ENCODE measurements at places on chromosomes 2 and 18. TPM values are rescaled to one million over a fixed set of nuclear protein-coding genes. Genes with fewer than 3 reads are reported as not detected.

- no peak for DNase-seq
Observed at GRCh38 chr2:179273461-179273962, 8.9 kb upstream of the SESTD1 start.

DNA sequence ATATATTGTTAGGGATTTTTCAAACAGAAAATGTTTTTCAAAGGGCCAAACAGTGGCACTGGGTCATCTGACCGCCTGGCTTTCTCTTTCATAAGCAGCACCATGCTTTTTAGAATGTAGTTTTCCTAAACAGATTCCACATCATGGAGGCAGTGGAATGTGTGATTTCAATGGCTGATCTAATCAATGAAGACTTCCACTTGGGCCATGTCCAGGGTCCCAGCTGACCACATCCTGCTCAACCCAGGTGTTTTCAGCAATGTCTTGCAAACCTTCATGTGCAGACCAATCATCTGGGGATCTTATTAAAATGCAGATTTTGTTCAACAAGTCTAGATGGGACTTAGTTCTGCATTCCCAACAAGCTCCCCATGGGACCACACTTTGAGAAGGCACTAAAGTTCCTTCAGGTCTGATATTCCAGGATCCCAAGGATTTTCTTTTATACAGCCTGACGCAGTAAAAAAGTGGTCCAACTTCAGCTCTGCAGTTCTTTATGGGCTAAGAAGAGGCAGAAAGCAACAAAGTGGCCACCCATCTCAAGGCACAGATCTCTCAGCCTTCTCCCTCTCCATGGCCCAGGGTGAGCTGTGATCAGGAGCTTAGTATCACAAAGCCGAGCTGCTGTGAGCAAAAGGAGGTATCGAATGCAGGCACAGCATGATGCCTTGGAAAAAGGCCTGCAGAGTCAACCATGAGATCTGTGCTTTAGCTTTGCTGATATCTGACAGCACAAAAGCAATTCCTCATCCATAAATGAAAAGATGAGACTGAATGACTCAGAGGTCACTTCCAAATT is 3.7 kb downstream of the ALKAL2 start:
- no peak for DNase-seq

DSG1 gene
- 0.02 TPM for total RNA-seq

- peak; percentile 17 for DNase-seq
Observed at GRCh38 chr2:75276093-75277029, 77.0 kb upstream of the TACR1 start.

DNA sequence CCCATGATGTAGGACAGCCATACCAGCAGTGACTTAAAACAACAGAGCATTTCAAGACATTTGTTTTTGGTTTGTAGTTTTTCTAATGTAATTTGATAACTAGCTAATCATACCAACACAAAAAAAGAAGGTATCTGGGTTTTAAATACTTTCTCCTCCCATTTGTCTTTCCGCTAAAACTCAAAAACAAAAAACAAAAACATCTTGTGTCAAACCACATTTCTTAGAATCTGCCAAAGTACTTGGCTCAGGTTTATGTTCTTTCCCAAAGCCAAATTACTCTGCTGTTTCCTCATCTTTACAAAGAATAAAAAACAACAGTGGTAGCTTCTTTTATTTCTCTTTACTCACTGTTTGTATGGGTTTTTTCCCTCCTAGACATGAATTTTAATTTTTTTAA is 71.5 kb downstream of the GREB1L start:
- no peak for DNase-seq

DNA sequence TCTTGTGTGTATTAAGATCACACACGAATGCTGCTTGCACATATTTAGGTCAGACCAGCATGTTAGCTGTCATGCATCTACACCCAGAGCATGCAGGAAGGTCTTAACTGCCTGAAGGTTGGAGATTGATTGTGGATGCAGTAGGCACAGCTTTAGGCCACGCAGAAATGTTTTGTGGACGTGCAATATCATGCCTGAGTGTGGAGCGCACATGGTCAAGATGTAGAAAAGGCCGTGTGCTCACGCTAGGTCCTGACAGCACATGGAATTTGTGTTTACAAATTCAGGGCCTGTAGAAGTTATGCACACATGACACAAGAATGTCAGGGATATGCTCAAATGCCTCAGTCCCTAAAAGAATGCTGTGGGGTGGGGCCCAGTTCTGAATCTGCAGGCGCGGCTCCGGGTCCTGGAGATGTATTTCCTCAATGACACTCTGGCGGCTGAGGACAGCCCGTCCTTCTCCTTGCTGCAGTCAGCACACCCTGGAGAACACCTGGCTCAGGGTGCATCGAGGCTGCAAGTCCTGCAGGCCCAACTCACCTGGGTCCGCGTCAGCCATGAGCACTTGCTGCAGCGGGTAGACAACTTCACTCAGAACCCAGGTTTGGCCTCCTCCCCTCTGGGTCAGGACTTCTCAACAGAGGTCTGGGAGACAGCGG is 27.9 kb downstream of the MARCO start:
- no peak for DNase-seq

CRYGC gene
- total RNA-seq: not detected

GRCh38 chr2:172253190-172254052 is 150.7 kb upstream of the DLX2 start:
- DNase-seq: peak; percentile 98

DNA sequence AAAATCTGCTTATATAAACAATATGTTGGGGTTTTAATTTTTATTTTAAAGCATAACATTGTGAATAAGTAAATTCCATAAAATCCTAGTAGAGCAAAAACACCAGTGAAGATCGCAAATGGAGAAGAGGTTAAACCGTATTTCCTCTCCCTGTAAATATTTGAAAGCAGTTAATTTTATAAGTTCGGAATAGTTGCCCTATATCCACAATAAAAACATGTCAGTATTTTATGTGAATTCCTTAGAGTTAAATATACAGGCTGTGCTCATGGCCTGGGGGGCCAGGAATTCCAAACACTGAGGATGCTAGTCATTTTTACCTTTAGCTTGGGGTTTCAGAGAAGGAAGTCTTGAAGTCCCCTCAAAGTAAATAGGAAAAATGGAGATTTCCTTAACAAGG is 135.0 kb downstream of the FIGN start:
- DNase-seq: no peak

DNA sequence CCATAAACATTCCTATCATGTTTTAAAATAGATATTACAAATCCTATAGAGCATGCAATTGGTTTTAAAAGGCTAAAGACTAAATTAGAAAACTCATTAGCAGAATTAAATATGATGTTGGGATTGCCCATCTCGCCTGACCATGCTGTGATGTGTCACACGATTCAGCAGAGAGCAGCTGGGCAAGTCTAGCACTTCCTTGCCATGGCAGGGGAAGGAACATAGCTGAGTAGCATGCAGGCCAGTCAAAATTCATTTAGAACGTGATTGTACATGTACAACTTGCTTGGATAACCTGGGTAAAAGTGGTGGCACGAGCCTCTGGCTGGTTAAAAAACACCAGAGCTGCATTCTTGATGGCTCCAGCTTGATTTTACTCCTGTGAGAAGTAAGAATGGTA is 81.3 kb downstream of the SCN3A start:
- DNase-seq: no peak

RAB27B gene
- total RNA-seq: 1.4 TPM

DLX1 gene
- 8.4 TPM for total RNA-seq

GRCh38 chr2:144343145-144343544 is 176.8 kb downstream of the ZEB2 start:
- no peak for DNase-seq

- no peak for DNase-seq
Observed at GRCh38 chr2:177413703-177414102, 21.1 kb downstream of the AGPS start.

GRCh38 chr2:20797096-20797495 is 25.8 kb downstream of the LDAH start:
- DNase-seq: no peak

CNGA3 gene
- not detected for total RNA-seq

- DNase-seq: no peak
Observed at GRCh38 chr2:117979911-117980701, 33.8 kb downstream of the CCDC93 start.

AMER3 gene
- total RNA-seq: not detected

BUB1 gene
- 57.7 TPM for total RNA-seq

DNA sequence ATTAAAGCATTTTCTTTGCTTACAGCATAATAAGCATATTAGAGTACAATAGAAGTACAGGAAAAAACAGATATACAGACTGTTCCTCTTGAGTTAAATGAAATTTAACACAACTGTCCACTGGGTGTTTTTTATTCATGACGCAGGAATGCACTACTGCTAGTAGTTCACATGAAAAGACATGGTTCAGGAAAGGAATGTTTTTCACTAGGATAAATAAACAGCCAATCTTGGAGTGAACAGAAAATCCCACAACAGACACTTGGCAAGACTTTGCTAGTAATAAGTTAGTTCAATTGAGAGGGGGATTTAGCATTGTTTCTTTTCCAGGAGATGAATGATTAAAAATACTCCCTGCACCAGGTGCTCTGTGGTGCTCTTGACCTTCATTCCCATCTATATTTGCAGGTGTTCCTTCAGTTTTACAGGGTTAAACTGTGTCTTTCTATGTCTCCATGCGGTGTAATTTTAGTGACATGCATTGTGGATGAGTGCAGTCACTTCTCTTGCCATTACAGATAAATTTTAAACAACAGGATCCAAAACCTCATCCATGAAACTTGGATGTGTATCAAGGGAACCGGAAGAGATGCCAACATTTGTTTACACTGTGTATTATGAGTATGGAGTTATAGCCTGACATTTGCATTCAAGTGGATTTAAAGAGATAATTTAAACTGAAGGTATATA is 796.6 kb downstream of the DSC3 start:
- peak; percentile 7 for DNase-seq

- DNase-seq: no peak
Observed at GRCh38 chr2:216113572-216113971, 4.4 kb downstream of the XRCC5 start.

DNA sequence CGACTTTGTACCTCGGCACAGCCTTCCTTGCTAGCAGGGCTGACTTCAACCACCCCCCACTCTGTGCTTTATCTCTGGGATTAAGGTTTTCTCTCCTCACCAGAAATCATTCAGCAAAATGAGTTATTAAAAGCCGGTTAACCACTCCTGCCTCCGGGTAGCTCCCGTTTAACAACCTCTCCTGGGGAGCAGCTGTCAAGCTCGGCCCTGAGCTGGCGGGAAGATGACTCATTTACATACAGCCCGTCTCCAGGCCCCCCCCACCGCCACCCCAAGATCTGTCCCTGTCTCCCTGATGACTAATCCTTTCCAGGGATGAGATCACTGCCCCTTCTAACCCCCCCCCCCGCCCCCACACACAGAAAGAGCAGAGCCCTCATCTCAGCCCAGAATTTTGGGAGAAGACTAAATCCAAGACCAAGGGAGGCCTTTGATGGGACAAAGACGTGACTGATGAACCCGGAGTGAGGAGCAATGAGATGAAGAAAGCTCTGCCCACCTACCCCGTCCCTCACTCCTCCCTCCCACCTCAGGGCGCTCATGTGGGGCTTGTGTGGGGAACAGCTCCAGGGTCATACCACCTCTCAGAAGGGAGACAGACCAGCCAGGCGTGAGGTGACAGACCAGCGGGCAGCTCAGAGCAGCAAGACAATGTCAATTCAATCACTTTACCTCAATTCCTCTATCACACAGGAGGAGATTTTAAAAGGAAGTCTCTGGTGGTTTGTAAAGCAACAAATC is 131.4 kb downstream of the MSH2 start:
- DNase-seq: peak; percentile 81

CYB5A gene
- total RNA-seq: 10.6 TPM

GRCh38 chr2:98868548-98869271 is 67.3 kb downstream of the CRACDL start:
- no peak for DNase-seq

GRCh38 chr2:105563000-105563719 is 164.3 kb upstream of the FHL2 start:
- DNase-seq: no peak

GRCh38 chr2:38496927-38497669 is 105.6 kb downstream of the HNRNPLL start:
- no peak for DNase-seq

SGO2 gene
- total RNA-seq: 10.8 TPM

- DNase-seq: no peak
Observed at GRCh38 chr2:196136151-196136550, 35.2 kb downstream of the STK17B start.

DNA sequence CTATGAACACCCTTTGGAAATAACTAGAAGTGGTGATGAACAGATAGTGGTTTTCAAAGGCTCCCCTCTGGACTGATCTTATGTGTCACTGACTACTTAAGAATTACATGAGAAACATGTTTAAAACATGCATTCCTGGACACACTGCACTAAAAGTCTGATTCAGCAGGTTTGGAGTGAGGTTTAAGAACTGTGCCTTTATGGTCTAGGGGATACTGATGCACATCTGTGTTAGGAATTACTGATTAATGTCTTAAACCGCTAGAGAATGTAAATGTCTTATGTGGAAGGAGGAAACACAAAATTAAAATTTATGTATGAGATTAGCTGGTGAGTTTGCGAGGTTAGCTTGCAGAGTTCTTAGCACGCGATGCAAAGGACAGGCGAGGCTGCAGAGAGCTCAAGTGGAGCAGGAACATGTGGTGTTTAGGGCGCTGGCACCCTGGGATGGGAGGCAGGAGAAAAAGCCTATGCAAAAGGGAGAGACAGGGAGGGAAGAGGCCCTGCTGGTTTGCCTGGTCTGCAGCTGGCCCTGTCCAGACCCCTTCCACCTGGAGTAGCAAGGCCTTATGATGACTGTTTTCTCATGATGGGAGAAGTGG is 11.7 kb downstream of the SH3YL1 start:
- DNase-seq: no peak

GRCh38 chr2:240906141-240906910 is at the start of gene CROCC2:
TSS of gene CROCC2 (plus strand) at chr2:240906336. CDS start at chr2:240906514, 178 bp downstream.
- no peak for DNase-seq

DNA sequence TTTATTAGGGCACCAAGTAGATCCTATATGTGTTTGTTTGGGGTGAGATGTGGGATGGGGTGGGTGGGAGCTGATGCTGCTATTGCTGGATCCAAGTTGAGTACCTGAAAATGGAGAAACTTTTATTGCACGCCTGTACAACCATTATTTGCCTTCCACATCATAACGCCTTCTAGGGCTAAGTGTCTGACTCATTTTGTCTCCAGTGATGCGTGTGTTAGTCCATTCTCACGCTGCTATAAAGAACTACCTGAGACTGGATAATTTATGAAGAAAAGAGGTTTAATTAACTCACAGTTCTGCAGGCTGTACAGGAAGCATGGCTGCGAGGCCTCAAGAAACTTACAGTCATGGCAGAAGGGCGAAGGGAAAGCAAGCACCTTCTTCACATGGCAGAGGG is 58.2 kb downstream of the KDM3A start:
- no peak for DNase-seq

IL36G gene
- not detected for total RNA-seq
